Cardiac fibroblast (primary cell): ENCODE measurements at places on chromosomes 16 and 17.
A peak's percentile ranks its signal among the peaks of the same experiment; 100 is the strongest.

GRCh38 chr17:80998118-80998747, 6.6 kb downstream of the CHMP6 start:
- no peak for DNase-seq

- DNase-seq: no peak
These were observed 19.2 kb downstream of the PAFAH1B1 start for GRCh38 chr17:2612630-2613029.

- no peak for DNase-seq
These were observed 84.7 kb downstream of the IRX5 start for GRCh38 chr16:55015181-55015913.

DNA sequence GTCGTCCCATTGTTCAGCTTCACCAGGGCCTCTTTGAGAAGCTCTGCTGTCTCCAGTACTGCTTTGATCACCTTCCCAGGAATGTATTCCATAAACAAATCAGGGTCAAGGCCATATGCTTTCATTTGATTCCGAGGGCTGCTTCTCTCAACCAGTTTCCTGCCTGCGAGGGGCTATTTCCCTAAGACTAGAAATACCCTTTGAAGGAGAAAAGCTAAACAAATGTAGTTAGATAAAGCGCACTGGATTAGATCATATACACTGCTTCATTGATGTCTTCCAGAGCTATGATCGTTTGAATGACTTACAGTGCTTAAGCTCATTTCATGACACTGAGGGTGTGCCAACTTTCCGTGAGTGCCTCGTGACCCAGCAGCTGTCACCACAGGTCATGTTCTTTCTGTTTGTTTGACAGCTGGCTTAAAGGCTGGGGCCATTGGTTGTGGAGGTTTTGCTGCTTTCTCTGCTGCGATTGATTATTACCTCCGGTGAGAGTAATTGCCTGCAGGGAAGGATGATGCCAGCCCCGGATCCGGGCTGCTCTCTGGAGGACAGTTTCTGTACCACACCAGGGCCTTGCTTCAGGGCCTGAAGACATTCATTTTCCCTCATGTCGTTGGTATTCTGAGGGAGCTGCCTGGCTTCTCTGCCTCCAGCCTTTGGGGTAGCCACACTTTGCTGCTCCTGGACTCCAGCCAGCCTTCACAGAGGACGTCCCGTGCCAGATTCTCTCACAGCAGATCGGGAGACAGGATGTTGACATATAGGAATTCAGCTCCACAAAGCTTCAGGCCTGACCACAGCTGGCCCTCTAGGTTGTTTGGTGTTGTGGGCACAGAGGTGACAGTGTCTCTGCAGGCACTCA, 3.9 kb downstream of the TIMM22 start:
- peak; percentile 80 for DNase-seq

DNA sequence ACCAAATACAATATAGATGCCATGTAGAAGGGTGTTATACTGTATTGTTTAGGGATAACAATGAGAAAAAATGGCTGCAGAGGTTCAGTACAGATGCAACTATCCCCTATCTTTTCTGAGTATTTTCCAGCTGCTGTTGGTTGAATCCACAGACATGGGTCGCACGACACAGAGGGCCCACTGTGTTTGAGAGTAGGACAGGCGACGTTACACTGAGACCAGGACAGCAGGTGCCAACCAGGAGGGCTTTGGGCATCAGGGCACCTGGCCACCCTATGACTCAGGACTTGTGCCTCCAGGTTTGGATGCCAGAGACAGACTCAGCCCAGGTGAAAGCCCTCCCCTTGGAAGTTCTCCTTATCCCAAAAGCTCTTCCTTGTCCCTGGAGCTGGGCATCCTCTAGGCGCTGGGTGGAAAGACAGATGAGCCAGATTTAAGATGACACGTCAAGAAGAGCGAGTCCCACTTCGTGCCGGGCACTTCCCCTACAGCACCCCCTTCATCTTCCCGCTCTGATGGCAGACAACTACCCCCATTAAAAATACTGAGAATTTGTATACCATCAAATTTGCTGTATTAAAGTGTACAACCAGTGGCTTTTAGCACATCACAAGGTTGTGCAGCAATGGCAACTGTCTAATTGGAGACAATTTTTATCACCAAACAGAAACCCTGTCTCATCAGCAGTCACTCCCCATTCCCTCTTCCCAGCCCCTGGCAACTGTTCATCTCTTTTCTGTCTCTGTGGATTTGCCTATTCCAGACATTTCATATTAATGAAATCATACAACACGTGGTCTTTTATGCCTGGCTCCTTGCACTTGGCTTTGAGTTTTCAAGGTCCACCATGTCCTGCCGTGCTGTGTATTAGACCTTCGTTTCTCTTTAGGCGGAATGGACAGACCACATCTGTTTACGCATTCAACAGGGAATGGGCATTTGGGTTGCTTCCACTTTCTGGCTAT, 30.6 kb downstream of the TNFRSF13B start:
- no peak for DNase-seq

DNA sequence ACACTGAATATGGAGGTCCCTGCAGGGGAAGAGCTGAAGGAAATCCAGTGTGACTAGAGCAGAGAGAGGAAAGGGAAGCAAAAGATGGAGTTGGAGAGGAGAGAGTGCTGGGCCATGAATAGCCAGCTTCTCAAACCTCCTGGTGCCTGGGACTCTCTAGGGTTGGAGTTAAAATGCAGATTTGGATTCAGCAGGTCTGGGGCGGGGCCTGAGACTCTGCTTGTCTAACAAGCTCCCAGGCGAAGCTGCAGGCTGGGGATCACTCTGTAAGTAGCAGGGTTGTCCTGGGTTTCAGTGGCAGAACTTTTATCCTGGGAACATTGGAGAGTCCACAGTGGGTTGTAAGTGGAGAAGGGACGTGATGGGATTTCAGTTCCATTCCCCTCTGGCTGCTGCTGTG, 103.4 kb upstream of the PLCG2 start:
- no peak for DNase-seq

GRCh38 chr16:83351846-83352245, 455.9 kb upstream of the HSBP1 start:
- no peak for DNase-seq

DNA sequence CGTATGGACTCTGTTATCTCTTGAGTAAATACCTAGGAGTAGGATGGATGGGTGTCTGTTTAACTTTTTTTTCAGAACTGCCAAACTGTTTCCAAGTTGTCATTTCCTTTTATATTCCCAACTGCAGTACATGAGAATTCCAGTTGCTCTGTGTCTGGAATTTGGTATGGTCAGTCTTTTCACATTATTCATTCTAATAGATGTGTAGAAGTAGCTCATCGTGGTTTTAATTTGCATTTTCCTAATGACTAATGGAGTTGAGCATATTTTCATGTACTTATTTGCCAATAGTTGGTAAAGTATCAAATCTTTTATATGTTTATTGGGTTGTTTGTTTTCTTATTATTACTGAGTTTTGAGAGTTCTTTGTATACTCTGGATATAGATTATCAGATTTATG, 27.0 kb downstream of the MRTFB start:
- DNase-seq: no peak

GRCh38 chr17:62676952-62677596, 49.6 kb downstream of the MRC2 start:
- no peak for DNase-seq

DNA sequence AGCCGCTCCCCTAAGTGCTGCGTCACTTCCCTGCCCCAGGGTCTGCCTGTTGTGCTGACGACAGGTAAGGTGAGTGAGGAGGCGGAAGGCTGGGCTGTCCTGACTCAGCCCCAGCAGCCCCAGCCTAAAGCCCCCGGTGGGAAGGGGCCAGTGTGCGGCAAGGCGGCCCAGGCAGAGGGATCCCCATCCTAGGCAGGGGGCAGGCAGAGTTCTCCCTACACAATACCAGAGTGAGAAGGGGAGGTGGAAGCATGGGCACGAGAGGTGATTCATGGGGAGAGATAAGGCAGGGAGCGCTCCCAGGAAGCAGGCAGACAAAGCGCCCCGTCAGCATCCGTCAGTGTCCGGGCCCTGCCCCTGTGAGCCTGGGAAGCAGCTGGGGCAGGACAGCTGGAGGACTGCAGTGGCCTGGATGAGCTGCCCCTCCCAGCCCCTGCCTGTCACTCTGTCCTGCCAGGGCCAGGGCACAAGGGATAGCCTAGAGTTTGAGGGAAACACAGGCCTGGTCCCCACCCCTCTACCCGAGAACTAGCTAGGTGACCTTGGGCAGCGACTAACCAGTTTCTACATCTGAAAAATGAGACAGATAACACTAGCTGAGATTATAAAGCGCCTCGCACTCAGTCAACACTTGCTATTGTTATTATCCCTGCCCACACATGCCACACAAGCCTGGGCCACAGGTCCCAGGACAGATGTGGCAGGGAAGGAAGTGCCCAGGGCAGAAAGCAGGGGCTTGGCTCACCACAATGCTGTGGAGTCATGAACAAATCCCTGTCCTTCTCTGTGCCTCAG, 3.8 kb downstream of the FAM83G start:
- DNase-seq: peak; percentile 77

DNA sequence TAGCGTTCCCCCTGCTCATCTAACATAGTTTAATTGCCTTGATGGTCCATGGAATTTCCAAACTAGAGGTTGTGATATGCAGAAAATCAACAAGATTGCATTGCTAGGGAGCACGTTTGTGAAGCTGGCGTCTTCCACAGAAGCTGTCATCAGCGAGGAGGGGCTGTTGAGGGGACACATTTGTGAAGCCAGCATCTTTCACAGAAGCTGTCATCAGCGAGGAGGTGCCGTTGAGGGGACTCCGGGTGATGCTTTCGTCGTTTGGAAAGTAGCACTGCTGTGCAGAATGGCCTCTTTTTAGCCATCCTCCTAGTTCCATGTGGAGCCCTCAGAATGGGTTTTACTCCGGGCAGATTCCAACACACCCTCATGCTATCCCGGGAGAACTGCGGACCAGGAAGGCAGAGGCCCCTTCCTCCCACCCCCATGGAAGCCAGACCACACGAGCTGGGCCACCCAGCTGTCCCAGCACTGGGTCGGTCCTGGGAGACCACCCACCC, 119.6 kb upstream of the CHMP6 start:
- no peak for DNase-seq

DNA sequence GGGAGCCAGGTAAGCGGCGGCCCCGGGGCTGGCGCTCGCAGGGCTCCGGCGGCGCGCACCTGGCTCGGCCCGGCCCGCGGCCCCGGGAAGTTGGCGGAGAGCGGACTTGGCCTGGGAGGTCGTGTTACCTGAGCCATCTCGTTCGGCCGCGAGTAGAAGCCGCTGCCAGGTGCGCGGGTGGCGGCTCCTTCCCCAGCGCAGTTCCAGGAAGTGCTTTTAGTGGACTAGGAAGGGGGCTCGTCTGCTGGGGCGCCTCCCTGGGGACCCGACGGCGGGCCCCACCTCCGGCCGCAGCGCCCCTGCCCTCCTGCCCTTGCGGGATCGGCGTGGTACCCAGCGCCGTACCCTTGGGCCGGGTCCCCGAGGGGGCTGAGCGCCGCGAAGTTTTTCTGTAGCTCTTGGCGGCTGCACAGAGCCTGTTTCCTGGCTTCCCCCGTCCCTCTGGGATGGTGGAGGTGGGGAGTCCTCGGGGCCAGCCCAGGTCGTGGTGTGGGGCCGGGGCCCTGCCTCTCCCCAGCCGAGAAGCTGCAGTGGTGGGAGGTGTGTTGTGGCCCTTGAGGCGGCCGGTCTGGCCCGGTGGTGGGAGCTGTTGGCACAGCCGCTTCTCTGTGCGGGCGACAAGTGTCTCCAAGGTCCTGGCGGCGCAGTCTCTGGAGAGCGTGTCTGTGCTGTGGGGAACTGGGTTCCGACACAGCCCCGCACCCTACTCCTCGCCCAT, 96.9 kb downstream of the RAB11FIP4 start:
- no peak for DNase-seq

DNA sequence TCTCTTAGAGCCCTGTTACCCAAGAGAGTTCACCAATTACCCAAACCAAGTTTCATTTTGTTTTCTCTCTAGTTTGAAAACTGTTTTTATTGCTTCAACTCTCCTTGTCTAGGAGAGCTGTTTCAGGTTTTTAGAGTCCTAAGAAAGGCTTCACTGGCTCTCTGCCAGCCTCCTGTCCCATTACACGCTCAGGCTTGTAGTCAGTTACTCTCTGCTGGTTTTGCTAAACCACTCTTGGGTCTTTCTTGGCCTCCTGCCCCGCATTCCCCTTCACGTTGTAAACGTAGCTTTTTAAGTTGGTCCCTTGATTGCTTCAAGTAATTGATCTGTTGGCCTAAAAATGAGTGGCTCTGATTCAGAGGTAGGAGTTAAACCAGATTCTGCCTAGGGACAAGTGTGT, 529.1 kb downstream of the MAF start:
- DNase-seq: no peak

- DNase-seq: no peak
These were observed 11.9 kb downstream of the TMEM204 start for GRCh38 chr16:1545044-1546040.

DNA sequence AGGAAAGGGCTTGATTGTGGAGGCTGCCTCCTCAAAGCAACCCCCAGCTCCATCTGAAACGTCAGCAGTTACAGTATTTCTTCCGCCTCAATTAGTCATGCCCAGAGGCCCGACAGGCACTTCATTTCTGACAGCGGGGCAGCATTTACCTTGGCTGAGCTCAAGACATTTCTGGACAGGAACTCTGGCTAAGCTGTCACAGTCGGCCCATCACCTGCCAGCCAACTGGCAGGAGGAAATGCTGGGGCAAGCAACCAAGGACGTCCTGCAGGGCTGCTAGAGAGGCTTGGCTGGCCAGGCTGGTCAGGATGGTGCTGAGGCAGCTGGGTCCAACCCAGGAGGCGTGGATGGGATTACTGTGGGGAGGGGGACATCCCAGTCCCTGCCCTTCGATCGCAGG, 27.8 kb downstream of the PLXDC1 start:
- no peak for DNase-seq

DNA sequence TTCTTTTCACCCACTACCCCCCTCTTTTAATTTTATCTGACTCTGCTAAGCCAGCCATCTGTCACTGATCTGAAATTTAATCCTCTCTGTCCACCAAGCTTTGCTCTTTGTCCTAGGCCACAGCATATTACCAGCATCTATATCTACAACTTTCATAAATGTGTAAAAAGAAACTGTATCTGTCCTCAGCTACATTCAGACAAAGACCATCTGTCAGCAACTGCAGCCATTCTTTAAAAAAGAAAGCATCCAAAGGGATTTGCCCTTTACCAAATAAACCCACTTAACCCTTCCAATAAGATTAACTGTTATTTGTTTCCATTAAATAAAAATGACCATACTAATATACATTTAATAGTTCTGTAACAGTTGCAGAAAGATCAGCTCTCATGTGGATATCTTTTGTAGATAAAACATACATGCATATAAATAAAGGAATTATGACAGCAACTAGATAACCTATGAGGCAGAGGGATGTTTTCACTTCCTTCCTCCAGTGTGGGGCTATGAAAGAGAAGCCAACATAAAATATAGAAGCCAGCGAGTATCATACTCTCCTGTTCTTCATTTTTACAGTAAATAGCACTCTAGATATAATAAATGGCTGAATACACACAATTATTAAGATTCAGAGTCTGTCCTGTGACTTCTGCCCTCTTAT, 602.5 kb upstream of the SALL1 start:
- DNase-seq: no peak

DNA sequence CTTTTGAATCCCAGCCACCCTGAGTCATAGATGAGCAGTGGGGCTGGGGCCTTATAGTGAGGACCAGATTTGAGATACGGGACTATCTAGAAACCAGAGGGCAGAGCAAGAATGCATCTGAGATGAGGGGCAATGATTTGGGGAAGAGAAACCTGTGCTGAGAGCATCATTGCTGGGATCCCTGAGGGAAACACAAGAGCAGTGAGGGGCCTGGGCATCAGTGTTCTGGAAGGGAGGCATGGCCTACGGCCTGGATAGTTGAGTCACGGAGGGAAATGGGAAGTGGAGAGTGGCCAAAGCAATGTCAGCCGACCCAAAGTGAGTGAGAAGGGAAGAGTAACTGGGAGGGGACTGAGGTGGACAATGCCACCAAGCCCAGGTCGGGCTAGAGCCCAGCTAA, 5.2 kb downstream of the CAMTA2 start:
- no peak for DNase-seq
